Smooth muscle cell of the umbilical artery (primary cell): ENCODE measurements at places on chromosomes 4 and X. TPM values are rescaled to one million over a fixed set of nuclear protein-coding genes. Genes with fewer than 3 reads are reported as not detected.

The ANKRD37 gene
- 24.3 and 35.3 TPM in 2 replicates for total RNA-seq

The TACR3 gene
- total RNA-seq, result not detected in 2 replicates

The TMSB15B gene
- 1.2 and 4.8 TPM in 2 replicates for total RNA-seq

The NLGN4X gene
- not detected in 2 replicates for total RNA-seq

The USP46 gene
- total RNA-seq, result 25.5 and 32.5 TPM in 2 replicates

The HOPX gene
- 0.14 TPM in 1 of 2 replicates, not detected in the other for total RNA-seq

The WAS gene
- total RNA-seq, result 0.30 and 0.51 TPM in 2 replicates

The TBX22 gene
- not detected in 2 replicates for total RNA-seq

The OTC gene
- total RNA-seq, result not detected in 2 replicates

The ATP8A1 gene
- total RNA-seq, result 0.59 and 0.65 TPM in 2 replicates

The TMEM35A gene
- 4.2 and 10.1 TPM in 2 replicates for total RNA-seq

The CORIN gene
- 0.23 TPM in 1 of 2 replicates, not detected in the other for total RNA-seq

The SATL1 gene
- total RNA-seq, result not detected in 2 replicates

The VCX2 gene
- total RNA-seq, result not detected in 2 replicates

The ATP10D gene
- 43.7 and 65.9 TPM in 2 replicates for total RNA-seq

The RPS6KA6 gene
- total RNA-seq, result 3.3 and 5.7 TPM in 2 replicates

The SCML2 gene
- 0.59 and 1.3 TPM in 2 replicates for total RNA-seq

The RIPPLY1 gene
- not detected in 2 replicates for total RNA-seq

The EPGN gene
- total RNA-seq, result 18.4 and 26.2 TPM in 2 replicates

The C4orf54 gene
- under 0.01 TPM in 1 of 2 replicates, not detected in the other for total RNA-seq

The FAM236C gene
- total RNA-seq, result not detected in 2 replicates

The ATP6AP2 gene
- 254 and 332 TPM in 2 replicates for total RNA-seq

The STATH gene
- not detected in 2 replicates for total RNA-seq

The CSAG3 gene
- total RNA-seq, result not detected in 2 replicates

The MAGEA11 gene
- not detected in 2 replicates for total RNA-seq

The RENBP gene
- 2.1 and 5.0 TPM in 2 replicates for total RNA-seq

The ABCG2 gene
- total RNA-seq, result 0.89 and 1.8 TPM in 2 replicates

The ITIH6 gene
- total RNA-seq, result not detected in 2 replicates

The RELL1 gene
- 42.9 and 48.4 TPM in 2 replicates for total RNA-seq

The PHEX gene
- total RNA-seq, result under 0.01 and 0.37 TPM in 2 replicates

The CXorf49B gene
- total RNA-seq, result not detected in 2 replicates

The SLC38A5 gene
- total RNA-seq, result 30.6 and 61.8 TPM in 2 replicates

The SSX2B gene
- not detected in 2 replicates for total RNA-seq

The ENAM gene
- total RNA-seq, result not detected in 2 replicates

The MAGEC1 gene
- total RNA-seq, result not detected in 2 replicates

The JADE1 gene
- total RNA-seq, result 12.5 and 24.9 TPM in 2 replicates

The PAGE4 gene
- total RNA-seq, result not detected in 2 replicates

The CXCL11 gene
- total RNA-seq, result not detected in 2 replicates
